ENCODE measurements at places on chromosomes 12 and 14.

DNA sequence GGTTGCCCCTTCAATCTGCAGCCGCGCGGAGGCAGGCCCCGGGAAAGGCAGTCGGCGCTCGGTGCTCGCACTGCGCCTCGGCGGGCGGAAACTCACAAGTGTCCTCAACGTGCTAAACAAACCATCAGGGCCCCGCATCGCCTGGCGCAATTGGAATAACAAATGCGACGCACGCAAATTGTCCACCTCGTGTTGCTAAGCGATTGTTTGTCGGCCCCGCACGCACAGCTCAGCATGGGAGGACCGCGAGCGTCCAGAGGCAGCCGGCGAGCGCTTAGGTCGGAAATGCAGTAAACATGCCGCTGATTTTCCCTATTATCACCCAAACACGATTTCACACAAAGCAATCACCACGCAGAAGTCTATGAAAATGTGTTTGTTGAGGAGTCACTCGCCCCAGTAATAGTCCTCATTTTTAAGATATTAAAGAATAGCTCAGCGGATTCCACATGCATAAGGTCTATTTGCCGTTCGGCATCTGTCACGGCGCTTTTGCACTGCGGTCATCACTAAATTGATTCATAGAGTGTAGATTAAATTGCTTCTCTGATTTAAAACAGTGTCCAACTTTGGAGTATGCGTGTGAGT lies 3.2 kb upstream of the GSC start:
- no peak for DNase-seq

- DNase-seq: no peak
Observed at GRCh38 chr14:55301437-55302121, 30.4 kb downstream of the FBXO34 start.

GRCh38 chr14:52310541-52310940 lies 3.6 kb upstream of the PTGER2 start:
- DNase-seq: no peak

DNA sequence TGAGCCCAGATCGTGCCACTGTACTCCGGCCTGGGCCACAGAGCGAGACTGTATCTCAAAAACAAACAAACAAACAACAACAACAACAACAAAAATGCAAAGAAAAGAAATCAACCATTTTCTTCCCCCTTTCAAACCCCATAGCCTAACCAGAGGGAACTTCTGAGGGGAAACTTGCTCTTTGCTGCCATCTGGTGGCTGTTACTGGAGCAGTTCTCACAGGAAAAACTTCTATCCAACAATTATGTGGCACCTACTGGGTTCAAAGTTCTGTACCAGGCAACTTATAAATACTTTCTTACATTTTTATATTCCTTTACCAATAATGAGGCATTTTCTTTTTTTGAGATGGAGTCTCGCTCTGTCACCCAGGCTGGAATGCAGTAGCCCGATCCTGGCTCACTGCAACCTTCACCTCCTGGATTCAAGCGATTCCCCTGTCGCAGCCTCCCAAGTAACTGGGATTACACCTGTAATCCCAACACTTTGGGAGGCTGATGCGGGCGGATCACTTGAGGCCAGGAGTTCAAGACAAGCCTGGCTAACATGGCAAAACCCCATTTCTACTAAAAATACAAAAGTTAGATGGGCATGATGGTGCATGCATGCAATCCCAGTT lies 50.9 kb upstream of the BICDL1 start:
- peak; percentile 31 for DNase-seq

GRCh38 chr12:29150462-29150861 lies 1.4 kb downstream of the FAR2 start:
- no peak for DNase-seq

- DNase-seq: no peak
Observed at GRCh38 chr12:15322164-15323061, at the start of gene PTPRO. TSS of gene PTPRO (plus strand) at chr12:15322508.

DNA sequence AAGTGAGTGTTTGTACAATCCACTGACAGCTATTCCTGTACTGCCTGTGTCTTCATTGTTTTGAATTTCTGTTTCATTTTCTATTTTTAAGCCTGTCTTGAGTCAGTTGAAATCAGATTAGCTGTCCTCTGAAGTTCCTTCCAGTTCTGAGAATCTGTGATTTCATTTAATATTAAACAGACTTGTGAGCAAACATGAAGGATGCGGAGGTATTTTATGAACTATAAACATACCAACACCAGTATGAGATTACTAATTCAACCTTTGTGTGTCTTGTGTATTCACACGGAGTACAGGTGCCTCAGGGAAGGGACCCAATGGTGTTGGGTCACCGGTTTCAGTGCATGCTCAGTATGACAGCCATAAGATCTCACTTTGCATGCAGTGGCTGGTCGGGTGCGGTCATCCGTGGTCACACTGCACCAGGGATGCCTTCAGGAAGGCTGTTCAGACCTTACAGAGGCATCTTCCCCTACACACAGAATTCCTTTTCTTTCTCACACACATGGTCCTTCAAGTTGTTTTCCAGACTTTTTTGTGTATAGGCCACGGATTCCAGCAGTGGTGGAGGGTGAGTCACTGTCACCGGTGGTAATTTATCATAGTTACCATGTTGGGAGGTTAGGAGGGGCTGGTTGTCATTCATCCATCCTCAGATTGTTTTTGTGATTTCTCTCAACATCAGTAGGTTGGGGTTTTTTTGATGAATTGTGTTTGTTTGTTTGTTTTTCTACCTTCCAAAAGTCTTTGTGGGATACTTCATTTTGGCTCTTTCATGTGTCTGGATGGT lies 103.0 kb upstream of the SFSWAP start:
- no peak for DNase-seq

DNA sequence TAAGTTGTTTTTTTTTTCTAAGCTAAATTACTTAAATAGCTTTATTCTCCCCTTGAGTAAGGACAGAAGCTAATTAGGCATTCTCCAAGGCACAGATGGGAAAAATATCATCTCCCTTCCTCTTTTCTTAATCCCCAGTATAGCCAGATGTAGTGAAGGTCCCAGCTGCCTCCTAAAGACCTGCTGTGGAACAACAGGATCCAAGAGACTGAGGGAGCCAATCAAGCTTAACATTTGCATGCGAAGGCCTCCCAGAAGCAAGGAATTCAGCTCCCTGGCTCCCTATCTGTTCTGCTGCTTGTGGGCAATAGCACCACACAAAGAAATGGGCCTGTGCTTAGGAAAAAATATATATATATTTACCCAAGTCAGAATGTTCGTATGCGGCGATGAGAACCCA lies 255.2 kb downstream of the SYT1 start:
- DNase-seq: no peak

All from activated CD4-positive, CD25-positive, alpha-beta regulatory T cell (primary cell).